Caco-2 (cell line): ENCODE measurements at places on chromosomes 7 and 10. TPM values are rescaled to one million over a fixed set of nuclear protein-coding genes. Genes with fewer than 3 reads are reported as not detected.

NRCAM gene
- total RNA-seq, result 85.7 and 96.2 TPM in 2 replicates

DNA sequence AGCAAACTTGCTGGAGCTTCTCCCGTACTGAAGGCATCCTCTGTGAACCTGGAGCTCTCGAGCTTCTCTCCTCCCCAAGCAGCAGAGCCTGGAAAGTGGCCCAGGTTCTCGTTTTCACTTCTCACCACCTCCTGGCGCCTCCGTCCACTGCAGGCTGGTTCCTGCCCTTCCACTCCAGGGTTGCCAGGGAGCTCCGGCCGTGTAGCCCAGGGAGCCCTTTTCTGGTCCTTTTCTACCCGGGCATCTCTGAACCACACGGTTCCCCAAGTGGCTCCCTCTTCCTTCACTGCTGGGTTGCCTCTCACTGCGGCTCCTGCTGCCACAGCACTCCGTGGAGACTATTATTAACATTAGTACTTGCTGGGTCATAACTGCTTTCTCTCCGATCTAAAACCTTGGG, 208.6 kb upstream of the PPP2R2D start:
- peak; percentile 17 for DNase-seq

- DNase-seq, result no peak
These were observed 17.5 kb downstream of the PLXNA4 start for GRCh38 chr7:132558815-132559214.

PDE6C gene
- total RNA-seq, result not detected in 2 replicates

- DNase-seq, result peak; percentile 24
These were observed 76.9 kb downstream of the PARP12 start for GRCh38 chr7:139985811-139986210.

DNA sequence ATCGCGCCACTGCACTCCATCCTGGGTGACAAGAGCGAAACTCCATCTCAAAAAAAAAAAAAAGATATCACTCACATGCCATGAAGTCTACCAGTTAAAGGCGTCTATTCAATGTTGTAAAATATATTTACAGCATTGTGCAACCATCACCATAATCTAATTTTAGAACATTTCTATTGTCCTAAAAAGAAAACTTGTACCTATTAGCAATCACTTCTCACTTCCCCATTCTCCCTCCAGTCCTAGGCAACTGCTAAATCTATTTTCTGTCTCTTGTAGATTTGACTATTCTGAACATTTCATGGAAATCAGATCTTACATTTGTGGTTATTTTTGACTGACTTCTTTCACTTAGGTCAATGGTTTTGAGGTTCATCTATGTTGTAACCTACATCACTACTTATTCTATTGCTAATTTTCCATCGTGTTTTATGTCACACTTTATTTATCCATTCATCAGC, 25.2 kb upstream of the OTUD1 start:
- no peak for DNase-seq

DNA sequence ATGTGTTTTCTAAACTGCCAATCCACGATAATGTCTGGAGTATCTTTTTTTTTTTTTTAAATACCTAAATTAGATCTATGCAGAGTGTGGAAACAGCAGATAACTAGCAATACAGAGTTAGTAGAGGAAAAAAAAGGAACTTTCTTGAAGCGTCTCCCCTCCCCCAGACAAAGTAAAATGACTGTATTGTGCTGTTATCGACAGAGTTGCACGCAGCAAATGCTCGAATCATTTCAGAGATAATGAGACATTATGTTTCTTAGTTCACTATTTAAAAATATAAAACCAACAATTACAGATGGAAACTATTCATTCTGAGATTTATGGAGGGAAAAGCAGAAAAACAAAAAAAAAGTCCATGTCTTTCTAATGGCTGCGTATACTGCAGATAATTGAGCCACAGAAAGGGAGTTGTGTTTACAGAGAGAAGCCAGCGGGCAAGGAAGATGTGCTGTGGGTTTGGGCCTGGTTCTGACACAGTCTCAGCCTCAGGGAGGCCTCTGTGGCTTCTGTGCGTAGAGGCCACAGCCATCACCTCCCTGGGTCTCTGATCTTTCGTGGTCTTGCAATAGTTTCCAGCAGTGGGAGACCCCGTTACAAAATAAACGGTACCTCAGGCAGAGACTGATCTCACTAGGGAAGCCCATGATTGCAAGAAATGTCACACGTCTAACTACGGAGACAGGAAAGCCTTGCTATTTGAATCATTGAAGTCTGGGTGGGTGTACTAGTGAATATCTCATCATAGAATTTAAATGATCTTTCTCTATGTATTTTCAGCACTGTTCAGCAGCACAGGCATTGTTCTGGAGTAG, 19.1 kb upstream of the KLF6 start:
- DNase-seq, result peak; percentile 17

DNA sequence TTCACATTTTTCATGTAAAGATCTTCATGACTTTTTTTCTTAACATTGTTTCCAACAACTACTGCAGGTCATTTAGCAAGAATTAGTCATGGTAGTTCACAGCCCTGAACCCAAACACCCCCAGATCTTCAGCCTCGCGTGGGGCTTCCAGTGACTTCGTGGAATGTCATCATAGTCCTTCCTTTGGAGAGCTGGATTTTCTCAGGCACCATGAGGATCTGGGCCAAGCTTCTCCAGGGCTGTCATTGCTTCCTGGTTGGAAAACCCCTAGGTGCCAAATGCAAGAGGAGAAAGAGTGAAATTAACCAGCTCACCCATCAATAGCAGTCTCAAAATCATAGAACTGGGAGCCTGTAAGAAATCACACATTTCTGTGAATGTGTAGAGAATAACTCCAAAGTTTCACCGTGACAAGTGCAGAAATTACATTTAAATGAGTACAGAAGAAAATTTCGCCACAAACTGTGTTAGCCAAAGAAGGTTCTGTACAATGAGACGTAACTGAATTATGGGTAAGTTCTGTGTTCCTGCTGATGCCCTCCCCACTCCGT, 175.4 kb downstream of the CELF2 start:
- no peak for DNase-seq

- no peak for DNase-seq
These were observed 278.0 kb upstream of the KLF14 start for GRCh38 chr7:131011976-131012375.

DNA sequence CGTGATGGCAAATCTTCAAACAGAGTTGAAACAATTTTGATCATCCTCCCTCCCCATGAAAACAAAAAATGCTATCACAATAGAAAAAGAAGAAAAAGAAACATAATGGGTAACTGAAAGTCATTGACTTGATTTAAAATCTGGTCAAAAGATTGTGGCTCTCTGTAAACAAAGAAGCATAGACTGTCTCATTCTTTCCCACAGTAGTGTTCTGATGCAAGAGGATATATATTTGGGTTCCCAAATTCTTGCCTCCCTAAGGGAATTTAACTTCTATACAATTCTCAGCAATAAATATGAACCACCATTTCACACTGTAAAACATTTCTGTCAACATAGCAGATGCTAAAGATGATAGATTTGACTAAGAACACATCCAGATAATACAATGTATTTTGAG, 32.8 kb upstream of the MEOX2 start:
- DNase-seq, result no peak

DNA sequence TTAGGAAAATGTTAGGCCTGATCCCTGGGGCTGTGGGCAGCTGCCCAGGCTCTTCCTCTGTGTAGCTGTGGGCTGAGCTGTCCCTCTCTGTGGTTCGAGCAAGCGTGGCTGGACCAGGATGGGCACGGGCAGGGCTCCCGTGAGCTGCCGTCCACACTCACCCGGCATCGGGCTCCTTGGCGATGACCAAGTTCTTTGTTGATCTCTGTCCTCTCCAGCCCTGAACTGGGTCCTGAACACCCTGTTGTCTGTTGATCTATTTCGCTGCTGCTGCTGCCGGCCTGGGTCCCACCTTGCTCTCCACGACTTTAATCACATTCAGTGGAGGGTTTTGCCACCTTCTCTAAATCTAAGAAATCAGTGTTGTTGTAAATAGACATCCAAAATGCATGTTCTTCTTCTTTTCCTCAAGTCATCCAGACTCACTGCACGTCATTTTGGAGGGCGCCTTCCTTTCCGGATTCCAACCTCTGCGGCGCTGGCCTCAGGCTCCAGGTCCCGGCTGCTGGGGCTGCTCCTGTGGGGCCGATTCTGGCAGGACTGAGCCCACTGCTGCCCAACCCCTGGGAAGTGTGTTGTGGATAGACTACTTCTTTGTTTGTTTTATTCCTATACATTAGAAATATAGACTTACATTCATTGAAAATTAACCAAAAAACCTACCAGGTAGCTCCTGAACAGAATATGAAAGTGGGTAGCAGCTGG, 100.6 kb downstream of the DYNC2I1 start:
- no peak for DNase-seq

OR2A42 gene
- total RNA-seq, result not detected in 2 replicates

INMT gene
- 2.2 and 3.3 TPM in 2 replicates for total RNA-seq

DNA sequence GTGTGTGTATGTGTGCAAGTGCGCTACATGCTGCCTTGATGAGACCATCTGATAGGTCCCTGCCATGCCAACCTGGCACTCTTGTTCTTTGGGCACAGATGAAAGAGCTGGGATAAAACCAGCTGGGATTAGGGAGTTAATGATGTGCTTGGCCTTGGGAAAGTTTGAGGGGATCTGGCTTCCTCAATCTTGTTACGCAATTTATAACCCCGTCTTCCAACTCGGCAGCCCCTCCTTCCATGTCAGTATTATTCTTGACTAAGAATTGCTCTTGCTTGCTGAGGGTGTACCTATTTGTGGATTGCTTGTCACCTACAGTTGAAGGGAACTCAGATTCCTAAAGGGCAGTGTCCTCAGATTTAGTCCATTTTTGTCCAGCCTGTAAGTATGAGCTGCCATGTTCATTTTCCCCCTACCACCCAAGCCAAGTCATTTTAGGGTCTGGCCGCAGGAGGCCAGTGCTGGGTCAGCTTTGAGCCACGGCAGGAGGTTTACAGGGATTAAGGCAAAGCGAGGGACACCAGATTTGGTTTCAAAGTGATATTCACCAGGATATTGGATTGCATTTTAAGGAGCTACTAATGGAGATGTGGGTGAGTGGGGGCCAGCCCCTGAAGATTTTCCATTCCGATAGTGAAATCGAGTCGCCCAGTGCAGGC, 34.1 kb upstream of the KCNMA1 start:
- no peak for DNase-seq

DNA sequence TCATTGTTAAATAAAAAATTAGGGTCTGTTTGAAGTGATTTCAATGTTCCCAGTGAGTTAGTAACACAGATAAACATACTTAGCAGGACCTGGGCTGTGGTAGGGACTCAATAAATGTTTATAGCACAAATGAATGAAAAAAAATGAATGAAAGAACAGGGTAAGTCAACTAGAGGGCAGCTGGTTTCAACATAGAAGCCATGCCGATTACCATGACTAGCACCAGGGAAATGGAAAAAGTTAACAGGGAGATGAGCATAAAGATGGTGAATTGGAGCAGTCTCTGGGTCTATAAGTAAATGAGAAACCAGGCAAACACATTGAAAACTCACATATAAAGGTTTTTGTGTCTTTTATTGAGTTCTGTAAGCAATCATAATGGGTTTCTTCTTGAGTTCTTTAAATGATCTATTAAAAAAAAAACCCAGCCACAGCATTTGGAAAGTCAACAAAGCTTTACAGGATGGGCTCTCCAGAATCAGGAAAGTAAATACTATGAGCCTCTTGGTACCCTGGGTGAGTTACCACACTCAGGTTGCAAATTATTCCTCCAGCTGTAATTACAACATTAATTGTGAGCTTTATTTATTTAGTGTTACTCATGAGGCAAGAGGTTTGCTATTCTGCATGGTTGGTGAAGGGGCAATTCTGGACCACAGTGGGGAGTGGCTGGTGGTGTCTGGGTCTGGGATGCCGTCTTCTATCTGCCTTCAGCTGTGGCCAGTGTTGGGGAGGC, 46.1 kb upstream of the MTPN start:
- DNase-seq, result no peak

- peak; percentile 42 for DNase-seq
These were observed 7.0 kb downstream of the PRF1 start for GRCh38 chr10:70595566-70596016.

- DNase-seq, result no peak
These were observed 31.6 kb downstream of the CTTNBP2 start for GRCh38 chr7:117841611-117842010.

DNA sequence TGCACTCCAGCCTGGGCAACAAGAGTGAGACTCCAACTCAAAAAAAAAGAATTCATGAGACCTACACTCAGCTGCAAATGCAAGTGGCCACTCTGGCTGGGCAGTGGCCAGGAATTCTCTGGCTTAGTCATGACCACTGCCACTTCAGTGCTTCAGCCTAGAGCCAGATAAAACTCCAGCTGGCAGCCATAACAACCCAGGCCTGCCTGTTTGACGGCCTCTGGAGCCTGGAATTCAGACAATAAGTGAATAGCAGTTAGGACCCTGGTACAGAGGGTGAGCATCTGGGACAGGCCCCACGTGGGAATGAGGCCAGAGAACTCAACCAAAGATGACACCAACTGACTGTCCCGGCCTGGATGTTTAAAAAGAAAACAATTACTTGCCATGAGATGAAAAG, 18.9 kb downstream of the RCC1L start:
- DNase-seq, result no peak

DNA sequence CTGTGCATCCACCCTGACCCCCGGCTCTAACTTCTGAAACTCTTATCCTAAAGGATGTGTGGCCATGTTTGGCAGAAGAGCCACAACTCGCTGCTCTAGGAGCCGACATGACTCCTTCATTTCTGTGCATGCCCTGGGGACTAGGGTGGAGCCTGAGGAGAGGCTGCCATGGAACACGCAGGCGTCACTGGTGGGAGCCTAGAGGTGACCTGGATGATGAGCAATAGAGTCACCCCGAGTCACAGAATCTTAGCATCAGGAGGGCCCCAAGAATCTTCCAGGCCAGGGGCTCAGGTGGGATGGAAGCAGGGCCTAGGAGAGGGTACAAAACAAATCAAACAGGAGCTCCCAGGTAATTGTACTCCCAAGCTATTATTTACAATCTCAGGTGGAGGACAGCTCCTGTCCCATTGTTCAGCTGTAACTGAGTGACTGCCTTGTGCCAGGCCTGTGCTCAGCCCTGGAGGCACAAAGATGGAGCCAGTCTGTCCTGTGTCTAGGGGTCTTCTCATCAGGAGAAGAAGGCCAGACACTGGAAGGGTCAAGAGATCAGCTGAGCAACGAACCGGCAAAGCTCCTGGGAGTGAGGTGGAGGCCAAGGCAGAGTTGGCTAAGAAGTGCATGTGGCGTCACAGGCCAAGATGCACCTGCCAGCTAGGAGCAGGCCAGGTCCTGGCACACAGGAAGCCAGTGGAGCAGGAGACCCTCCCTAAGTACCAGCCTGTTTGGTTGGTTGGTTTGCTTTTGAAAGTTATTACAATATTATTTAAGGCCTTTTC, 5.8 kb upstream of the ZNF22 start:
- no peak for DNase-seq

GRCh38 chr7:2640482-2640830, 8.7 kb downstream of the TTYH3 start:
- DNase-seq, result no peak

NAMPT gene
- 75.5 and 79.1 TPM in 2 replicates for total RNA-seq

AZGP1 gene
- not detected in 2 replicates for total RNA-seq

DNA sequence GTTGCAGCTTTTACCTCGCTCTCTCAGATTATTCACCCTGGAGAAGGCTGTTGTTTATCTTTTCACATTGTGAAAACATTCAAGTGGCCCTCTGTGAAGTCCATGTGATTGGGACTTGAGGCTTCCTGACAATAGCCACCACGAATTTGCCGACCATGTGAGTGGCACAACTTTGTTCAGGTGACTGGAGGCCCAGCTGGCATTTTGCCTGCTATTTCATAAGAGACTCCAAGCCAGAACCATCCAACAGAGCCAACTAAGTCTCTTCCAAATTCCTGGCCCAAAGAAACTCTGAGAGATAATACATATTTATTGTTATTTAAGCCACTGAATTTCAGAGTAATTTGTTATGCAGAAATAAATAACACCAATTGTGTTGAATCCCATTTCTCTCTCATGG, 38.2 kb upstream of the CCSER2 start:
- DNase-seq, result no peak
